Ovary (tissue), 10 donors: ENCODE measurements at places on chromosomes 11 and 22. TPM values are rescaled to one million over a fixed set of nuclear protein-coding genes. Genes with fewer than 3 reads are reported as not detected.

CHRM1 gene
- total RNA-seq = not detected

NXPE1 gene
- total RNA-seq = 1.0 TPM

HEPHL1 gene
- total RNA-seq = not detected

SYNGR1 gene
- total RNA-seq = 104 TPM

- no peak for DNase-seq
Observed at GRCh38 chr22:21972293-21972779, 10.3 kb downstream of the TOP3B start.

DNA sequence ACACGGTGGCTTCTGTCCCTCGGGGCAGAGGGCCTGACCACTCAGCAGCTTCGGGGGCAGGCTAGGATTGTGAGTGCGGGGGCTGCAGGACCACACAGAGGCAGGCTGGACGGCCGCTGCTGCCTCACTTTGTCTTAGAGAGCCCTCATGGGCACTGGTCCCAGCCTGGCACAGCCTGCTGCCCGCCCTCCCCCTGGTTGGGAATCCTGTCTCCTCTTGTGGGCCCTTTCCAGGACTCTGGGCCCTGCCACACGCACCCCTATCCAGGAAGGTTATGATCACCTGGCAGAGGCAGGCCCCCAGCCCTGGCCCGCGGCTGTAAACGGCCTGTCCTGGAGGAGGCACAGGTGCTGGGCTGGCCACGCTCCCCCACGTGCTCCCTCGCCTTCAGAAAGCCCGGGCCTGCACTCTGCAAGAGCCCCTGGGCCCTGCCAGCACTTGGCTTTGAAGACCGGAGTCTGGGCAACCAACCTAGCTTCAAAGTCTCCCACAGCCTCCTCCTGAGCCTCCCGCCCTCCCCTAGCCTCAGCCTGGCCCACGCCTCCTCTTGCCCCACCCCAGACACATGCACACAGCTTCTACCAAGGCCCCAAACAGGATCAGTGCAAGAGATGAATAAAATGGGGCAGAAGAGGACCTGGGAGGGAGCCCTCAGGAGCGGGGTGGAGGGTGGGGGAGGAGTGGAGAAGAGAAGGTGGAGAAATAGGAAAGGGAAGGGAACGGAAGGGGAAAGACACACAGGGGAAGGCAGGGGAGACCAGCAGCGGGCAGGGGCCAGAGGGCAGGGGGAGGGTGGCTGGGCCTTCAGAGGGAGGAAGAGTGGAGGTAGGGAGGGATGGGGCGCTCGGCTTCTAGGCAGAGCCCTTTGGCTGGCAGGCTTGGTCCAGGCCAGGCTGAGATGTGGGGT is 31.0 kb downstream of the SYT7 start:
- DNase-seq = no peak

- no peak for DNase-seq
Observed at GRCh38 chr22:23767303-23767672, 484 bp downstream of the CHCHD10 start.

GRCh38 chr11:17972987-17973386 is 39.9 kb downstream of the SERGEF start:
- peak; percentile 41 for DNase-seq

- no peak for DNase-seq
Observed at GRCh38 chr11:104694259-104695064, 203.8 kb downstream of the CASP12 start.

- peak; percentile 75 for DNase-seq
Observed at GRCh38 chr11:44519989-44520737, 45.3 kb upstream of the CD82 start.

DNA sequence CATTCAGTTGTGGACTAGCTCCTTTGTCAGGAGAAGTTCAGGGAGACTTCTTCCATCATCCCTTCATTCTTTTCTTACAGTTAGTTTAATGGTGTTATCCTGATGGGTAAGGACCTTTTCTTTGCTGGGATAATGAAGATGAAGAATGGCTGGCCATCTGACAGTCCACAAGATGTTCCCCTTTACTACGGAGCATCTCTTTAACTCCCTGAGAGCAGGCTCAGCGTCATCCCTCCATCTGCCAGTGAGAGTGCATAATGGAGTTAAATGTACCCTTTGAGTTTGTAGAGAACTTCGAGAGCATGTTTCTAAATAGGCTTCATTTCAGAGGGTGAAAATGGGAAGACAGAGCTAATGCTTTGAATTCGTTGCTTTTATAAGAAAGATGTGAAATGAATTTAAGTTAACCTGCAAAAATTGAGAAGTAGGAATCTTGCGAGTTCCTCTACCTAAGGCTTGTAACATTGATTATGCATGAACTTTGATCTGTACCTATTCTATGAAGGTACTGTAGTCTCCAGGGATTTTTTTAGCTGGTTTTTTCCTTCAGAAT is 1.7 kb downstream of the EP300 start:
- DNase-seq = no peak
